COR-L47 (cell line): ENCODE measurements at places on chromosomes 3 and 15.

- no peak for DNase-seq
These were observed 20.0 kb downstream of the MYO1E start for GRCh38 chr15:59352683-59353082.

- DNase-seq: no peak
These were observed 614 bp downstream of the CHCHD6 start for GRCh38 chr3:126704494-126705214.

DNA sequence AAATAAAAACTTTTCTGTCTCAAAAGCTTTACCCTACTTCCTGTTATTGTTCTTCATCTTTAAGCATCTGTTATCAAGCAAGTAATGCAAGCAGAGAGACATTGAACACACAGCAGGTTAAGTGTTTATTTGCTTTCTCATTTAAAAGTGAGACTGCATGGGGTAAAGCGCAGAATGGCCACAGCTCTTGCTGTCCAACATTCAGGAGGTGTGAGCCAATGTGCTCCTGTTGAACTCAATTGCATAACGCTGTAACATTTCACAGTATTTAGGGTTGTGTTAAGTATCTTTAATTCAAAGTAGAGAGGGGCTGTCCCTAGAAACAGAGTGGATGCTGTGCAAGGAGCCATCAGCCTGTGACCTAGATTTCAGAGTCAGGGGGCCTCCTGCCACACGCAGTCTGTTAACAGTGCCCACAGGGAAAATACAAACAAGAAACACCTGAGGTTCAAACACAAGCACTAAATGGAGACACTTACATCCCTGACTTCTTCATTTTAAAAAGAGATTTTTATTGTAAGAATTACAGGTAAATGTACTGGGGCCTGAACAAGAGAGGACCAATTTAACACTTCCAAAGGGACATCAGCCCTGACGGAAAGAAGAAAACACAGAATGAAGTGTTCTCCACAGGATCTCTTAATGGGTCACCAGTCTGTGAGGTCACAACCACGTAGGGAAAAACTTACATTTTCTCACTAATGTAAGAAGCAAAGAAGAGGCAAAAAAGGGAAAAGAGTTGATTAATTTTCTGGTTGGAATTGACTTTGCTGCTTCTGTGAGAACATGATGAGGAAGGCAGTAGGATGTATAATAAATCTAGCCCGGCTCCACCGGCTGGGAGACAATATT is 815.1 kb downstream of the VGLL3 start:
- DNase-seq: peak; percentile 17

DNA sequence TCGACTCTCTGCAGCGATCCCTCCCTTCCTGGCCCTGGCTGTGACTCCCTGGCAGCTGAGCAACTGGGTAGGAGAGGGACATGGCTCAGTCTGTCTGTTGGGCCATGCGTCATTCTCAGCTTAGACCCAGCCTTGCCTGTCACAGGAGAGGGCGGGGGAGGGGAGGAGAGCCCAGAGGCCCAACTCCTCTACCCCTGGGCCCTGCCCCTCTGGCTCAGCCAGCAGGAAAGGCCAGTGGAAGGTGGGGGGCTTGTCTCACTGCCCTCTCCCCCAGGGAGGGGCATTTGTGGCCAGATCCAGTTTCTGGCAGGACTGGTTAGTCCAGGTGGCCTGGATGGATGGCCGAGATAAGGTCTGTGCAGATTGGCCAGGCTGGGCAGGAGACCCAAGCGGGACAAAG is 31.6 kb downstream of the DNAJB8 start:
- DNase-seq: no peak

DNA sequence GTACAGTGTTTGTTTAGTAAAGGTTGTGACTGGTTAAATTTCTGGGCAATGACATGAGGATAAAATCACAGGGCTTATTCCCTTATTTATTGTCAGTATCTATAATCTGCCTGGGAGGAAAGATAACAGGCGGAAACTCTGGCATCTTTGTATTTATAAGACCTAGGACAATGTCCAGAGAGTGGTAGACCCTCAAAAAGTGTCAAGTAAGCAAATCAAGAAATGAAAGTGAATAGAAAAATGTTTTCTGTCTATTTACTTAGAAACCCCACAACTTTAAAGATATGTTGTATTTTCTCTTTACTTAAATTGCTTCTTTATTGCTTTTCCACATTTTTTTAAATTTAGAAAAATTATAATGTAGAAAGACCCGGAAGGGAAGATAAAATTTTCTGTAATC is 544.6 kb downstream of the EDEM1 start:
- DNase-seq: no peak
